Activated T-helper 1 cell treated with Interleukin-2 at 50 U/mL for 16 hours (primary cell): ENCODE measurements at places on chromosomes 4 and X.

DNA sequence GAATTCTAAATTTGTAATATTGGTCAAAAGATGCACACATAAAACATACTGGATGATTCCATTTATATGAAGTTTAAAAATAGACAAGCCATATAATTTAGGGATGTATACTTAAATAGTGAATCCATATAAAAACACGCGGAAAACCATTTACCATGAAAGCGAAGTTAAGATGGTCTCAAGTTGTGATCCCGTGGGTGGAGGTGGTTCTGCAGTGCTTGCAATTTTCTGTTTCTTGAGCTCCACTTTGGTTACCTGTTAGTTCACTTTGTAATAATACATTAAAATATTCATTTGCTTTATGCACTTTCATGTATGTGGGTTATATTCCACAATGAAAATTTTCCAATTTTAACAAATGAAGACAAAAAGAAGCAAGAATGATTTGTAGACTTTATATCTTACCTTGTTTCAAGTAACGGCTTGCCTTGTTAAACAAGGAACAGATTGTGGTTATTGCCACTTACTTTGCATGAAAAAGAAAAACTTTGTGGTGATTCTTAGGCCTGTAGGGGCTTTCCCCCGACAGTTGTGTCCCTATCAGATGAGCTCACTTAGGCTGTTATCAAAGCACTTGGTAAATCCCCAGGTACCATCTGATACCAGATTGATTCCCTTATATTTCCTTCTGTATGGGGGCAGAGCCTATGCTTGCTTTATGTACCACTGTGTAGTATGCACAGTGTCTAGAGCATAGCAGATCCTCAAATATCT is 12.2 kb downstream of the UCP1 start:
- no peak for DNase-seq

DNA sequence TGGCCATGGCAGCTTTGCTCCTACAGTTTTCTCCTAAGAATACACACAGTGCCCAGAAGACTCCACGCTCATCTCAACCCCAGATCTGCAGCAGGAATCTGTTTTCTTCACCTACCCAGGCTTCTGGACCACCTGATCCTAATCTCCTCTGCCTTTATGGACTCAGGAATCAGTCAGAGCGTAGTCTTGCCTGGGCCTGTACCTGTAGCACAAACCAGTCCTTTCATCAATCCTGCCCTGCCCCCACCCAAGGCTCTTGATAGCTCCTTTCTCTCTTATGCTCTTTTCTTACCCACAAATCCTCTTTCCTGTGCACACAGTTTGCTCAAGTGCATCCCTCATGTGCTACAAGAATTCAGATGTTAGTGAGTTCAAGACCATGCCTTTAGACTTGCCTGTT is 89.7 kb downstream of the ZNF718 start:
- no peak for DNase-seq

- no peak for DNase-seq
Observed at GRCh38 chrX:27391623-27392022, 71.5 kb downstream of the PPP4R3C start.

DNA sequence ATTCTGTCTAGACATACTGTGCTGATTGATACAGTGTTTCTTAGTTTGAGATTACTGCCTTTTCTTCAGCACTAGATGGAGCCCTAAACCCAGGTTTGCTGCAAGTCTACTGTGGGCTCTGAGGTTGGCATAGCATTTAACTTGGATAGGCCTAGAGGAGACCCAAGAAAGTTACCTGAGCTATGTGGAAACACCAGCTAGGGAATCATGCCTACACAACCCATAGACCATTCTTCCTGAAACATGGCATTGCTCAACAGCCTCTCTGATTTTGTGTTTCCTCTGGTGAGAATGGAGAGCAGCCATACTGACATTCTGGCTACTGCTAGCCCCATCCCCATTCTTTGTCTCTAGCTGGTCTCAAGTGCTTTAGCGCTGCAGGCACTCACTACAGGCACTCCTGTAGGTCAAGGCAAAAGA is 287.7 kb upstream of the PCDH18 start:
- no peak for DNase-seq

GRCh38 chr4:8331575-8331955 is 62.0 kb downstream of the HTRA3 start:
- DNase-seq = no peak

DNA sequence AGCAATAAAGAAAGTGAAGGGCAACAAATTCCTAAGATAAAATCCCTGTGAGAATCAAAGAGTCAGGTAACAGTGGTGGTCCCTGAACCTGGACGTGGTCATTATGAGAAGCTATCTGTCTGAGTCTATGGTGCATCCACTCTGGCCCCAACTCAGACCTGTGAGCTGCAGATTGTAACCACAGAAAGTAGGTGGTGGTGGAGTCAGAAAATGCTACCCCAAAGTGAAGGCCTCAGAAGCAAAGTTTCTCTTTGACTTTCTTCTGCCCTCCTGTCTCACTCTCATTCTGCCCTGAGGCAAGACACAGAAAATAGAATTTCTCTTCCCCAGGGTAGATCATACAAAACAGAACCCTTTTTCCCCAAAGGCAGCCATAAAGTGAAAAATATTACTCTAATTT is 84.1 kb upstream of the NEIL3 start:
- no peak for DNase-seq

DNA sequence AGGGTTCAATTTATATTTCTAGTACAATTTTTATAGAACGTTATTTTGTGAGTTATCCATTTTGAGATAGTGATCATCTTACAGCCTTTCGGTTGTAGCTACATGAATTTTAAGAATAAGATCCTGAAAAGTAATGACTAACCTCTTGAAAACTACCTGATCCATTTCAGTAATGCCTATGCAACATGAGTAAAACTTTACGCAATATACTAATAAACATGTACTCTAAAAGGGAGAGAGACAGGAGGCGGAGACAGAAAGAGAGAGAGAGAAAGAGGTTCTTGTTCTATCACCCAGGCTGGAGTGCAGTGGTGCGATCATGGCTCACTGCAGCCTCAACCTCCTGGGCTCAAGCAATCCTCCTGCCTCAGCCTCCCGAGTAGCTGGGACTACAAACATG is 816.1 kb downstream of the CCSER1 start:
- no peak for DNase-seq

GRCh38 chr4:106601519-106601918 is 232.9 kb upstream of the GIMD1 start:
- DNase-seq = no peak

- no peak for DNase-seq
Observed at GRCh38 chrX:102708900-102709299, 3.3 kb upstream of the GPRASP2 start.
